NCI-H1417 treated with DMSO at 0.1 percent for 48 hours (cell line): ENCODE measurements at places on chromosomes 11 and 22.

DNA sequence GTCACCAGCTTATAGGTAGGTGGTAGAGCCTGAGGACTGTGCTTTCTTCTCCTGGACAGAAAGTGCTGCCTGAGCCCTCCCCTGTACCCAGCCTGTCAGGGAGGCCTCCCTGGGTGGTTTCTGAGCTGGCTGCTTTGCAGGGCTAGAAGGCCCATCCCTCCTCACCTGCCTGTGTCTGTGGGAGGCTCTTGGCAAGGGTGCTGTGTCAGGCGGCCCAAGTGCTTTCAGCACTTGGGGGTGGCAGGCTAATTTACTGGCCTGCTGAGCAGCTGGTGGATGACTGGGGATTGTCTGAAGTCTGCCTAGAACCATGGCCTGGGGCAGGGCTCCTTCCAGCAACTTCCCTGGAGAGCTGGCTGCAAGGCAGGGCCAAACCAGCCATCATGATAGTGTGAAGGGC lies 139.0 kb upstream of the NAV2 start:
- DNase-seq, result no peak

DNA sequence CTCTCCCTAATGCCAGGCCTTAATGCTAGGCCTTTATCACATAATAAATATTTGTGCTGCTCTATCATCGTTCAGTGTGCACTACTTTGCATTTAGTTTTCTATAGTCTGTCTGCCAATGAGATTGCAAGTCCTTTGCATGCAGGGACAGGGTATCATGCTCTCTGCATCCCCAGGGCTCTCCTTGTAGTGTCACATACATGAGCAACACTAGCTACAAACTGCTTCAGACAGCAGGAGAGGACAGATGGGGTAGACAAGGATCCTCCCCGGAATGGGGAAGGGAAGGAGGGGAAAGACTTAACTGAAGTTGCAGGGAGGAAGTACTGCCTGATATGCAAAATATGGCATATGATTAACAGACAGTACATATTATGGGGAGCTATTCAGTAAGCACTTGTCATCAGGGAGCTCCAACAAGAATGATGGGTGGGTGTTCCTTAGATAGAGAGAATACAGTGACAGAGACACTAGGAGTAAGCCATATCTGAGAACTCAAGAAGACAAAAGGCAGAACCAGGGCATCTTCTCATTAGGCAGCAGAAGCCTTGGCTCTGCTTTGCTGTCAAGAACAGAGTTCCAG lies 42.8 kb downstream of the ZNF202 start:
- no peak for DNase-seq

DNA sequence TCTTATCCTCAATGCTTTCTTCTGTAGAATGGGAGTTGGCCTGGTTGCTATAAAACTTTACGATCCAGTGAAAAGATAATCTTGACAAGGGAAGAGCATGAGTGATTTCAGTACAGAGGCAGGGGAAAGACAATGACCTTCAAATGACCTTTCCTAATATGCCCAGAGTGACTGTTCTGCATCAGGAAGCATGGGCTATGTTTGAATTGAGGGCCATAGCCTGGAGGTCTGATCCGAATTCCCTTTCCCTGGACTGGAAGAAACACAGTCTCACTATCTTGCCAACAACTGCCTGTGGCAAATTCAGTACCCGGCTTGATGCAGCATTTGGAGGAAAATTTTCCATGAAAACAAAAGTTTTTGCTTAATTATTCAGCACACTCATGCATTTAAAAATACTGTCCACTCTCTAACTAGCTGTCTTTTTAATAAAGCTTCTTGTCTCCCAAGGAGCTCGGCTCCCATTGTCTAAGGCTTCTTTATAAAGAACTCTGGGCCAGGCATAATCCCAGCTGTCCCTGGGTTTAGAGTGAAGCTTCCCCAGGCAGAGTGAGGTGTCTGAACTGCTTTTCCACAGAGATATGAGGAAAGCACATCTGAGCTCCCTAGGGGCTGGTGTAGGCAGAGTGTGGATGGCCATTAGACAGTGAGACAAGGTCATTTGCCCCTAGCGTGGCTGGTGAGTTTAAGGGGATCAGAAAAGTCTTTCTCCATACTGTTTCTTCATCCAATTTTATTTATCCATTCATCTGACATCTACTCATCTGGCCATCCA lies 132.7 kb upstream of the CADM1 start:
- DNase-seq, result no peak

DNA sequence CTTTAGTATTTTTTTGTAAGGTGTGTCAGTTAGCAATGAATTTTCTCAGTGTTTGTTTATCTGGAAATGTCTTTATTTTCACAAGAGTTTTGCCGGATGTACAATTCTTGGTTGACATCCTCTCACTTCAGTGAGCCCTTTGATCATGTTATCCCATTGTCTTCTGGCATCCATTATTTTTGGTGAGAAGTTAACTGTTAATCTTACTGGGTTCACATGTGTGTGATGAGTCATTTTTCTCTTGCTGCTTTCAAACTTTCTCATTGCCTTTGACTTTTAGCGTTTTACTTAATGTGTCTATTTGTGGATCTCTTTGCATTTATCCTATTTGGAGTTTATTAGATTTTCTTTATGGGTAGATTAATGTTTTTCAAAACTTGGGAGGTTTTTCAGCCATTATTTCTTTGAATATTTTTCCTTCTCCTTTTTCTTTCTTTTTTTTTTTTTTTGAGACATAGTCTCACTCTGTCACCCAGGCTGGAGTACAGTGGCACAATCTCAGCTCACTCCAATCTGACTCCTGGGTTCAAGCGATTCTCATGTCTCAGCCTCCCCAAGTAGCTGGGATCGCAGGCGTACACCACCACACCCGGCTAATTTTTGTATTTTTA lies 100.5 kb upstream of the RRM1 start:
- DNase-seq, result no peak

DNA sequence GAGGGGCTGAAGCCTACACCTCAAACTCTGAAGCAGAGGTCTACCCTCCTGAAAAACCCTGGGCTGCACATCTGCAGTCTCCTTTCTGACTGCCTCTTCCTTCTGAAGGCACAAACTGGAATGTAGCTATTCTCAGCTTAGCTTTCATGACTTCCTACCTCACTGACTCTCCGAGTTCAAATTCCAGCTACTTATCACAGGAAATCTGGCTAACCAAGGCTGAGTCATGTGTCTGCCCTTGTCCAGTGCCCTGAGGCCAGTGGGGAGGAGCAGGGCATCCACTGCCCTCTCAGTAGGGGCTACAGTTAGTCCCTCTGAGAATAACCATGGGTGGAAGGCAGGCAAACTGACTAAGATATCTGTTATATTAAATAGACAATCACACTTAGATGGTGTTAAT lies 29.2 kb downstream of the PDGFD start:
- DNase-seq, result no peak

- DNase-seq, result no peak
Observed at GRCh38 chr11:113407163-113407562, 19.6 kb downstream of the ANKK1 start.
